ENCODE measurements at places on chromosomes 12 and 14. TPM values are rescaled to one million over a fixed set of nuclear protein-coding genes. Genes with fewer than 3 reads are reported as not detected.

DNA sequence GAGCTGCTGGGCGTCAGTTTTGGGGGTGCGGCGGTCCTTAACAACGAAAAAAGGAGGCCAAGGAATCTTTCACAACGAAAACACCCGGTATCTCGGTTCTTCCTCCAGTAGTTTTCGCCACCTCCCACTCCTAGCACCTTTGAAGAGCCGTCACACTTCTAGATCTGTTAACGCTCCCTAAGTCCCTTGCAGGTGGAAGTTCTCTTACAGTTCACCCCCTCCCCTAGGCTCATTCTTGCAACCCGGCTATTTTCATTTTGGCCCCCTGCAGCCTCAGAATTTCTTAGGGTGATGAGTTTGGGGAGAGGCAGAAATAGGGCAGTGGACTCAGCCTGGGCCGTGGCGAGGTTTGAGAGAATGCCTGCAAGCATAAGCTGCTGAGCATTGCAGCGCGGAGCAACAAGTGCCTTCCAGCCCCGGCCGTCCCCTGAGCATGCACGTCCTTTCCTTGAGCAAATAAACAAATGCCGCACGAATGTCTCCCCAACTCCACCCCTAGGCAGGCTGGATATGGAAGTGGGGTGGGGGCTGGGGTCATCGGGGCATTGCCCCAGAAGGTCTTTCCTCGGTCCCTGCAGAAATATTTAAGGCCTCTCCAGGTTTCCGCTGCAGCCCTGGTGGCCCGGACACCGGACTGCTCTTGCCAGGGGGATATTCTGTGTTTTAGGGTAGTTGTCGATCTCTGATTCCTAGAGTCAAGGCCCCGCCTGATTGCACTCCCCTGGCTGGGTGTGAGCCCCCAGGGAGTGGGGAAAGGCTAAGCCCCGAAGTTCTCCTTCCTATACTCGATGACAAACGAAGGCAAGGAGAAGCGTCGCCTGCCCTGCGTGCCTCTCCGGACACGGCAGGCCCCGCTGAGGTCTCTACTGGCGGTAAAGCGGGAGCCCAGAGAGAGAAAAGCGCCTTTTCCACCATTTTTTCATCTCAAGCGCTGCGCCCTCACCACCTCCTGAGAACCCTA, 1.6 kb downstream of the RFX4 start:
- no peak for DNase-seq

The BEGAIN gene
- polyA plus RNA-seq, result not detected

DNA sequence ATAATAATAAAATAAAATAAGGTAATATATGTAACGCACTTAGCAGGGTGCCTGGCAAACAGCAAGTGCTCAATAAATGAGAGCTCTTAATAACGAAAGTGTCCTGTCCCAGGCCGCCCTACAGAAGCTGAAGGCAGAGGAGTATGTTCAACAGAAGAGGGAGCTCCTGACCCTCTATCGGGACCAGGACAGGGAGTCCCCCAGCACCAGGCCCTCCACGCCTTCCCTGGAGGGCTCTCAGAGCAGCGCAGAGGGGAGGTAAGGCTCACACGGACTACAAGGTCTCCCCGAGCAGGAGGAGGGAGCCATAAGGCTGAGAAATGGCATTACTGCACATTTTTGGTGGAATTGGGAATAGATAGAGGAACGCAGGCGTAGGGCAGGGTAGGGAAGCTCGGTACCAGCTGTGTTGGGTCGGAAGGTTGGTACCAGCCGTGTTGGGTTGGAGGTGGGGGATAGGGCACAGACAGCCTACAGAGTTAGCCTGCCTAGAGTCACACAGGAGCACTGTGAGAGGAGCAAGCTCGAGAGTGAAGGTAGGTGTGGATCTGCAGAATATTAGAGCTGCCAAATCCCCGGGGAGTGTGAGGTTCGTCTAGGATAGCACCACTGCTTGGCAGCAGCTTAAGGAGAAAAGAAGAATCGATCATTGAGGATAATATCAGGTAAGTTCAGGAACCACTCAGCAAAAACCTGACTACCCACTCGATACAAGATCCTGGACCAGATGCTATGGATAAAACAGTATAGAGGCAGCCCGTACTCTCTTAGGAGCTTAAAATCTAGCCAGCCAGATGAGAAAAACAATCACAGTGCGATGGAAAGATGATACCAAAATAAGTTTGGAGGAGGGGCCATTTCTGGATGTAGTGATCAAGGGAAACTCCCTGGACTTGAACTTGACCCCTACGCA, 15.3 kb downstream of the TNFRSF1A start:
- no peak for DNase-seq

- DNase-seq, result peak; percentile 51
Observed at GRCh38 chr14:74425525-74426201, 347 bp downstream of the SYNDIG1L start.

DNA sequence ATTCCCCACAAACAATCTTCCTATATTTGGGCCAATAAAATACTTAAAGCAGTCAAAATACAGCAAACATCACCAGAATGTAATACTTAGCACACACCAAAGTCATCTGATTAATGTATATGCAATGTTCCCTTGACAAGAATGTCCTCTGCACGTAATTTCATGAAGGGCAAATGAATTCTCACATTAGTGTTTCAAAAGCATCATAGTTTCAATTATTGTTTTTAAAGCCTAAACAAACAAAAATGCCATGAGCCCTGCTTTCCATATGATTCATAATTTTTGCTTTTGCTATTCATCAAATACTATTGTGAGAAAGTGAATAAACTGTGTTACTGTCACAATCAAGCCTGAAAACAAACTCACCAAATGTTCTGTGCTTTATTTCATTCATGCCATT, 156.0 kb downstream of the EPS8 start:
- no peak for DNase-seq

GRCh38 chr14:103593577-103593976, 30.8 kb downstream of the COA8 start:
- no peak for DNase-seq

DNA sequence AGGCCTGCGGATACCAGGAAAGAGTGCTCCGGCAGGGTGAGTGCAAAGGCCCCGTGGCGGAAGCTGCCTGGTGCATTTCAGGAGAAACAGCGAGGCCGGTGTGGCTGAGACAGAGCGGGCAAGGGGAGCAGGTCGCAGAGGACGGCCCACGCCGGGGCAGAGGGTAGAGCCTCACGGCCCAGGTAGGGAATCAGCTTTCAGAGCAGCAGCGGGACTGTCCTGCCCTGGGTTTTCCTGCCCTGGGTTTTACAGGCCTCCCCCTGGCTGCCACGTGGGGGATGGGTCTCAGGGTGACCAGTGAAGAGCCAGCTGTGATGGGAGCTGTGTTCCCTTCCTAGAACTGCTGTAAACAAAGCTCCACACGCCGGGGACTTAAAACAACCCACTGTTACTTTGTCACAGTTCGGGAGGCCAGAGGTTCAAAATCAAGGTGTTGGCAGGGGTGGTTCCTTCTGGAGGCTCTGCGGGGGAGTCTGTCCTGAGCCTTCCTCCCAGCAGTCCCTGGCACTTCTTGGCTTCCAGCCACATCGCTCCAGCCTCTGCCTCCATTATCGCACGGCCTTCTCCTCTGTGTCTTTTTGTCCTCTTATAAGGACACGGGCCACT, 10.4 kb downstream of the NCOR2 start:
- DNase-seq, result no peak

GRCh38 chr12:108289350-108290161, 49.6 kb downstream of the CMKLR1 start:
- DNase-seq, result no peak

DNA sequence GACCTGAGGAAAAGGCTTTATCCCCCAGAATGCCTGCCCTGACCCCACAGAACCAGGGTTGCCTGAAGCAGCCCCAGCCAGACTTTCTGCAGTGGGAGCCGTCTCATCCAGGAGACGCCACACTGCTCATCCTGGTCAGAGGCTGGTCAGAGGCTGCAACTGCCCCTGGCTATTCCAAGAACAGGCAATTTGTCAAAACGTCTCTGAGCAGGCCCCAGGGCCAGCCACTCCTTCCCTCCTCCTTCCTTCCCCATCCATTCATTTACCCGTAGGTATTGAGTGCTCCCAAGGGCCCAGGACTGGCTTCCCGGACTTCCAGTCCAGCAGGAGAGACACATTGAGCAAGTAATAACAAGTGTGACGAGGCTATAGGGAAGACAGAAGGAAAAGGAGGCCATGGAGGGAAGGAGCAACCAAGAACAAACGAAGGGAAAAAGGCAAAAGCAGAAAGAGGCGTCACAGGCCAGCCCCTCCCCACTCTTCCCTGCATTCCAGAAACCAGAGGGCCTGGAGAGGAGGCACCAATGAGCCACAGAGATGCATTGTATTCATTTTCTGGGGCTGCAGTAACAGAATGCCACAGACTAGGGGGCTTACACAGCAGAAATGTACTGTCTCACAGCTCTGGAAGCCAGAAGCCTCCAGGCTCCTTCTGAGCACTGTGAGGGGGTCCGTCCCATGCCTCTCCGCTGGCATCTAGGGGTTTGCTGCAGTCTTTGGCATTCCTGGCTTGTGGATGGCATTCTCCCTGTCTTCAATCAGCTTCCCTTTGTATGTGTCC, 21.0 kb upstream of the CD9 start:
- no peak for DNase-seq

Measured in naive B cell (primary cell).